ENCODE measurements at places on chromosomes 11 and 22.

DNA sequence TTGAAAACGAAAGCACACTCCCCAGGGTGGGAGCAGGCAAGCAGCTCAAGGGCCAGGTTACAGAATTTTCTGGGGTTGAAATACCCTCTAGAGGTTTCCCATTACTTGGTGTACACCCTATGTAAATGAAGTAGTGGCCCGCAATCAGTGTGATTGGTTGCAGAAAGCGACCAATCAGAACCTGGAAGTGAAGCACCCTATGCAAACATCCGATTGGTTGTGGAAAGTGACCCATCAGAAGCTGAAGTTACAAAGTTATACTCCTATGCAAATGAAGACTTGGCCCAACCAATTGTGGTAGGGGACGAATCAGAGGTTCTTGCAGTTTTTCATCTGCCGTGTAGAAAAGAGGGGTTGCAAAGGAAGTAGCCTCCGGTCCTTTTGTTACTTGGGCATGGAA lies 19.2 kb downstream of the PRR5 start:
- no peak for DNase-seq

GRCh38 chr11:10450462-10451425 lies 4.3 kb upstream of the AMPD3 start:
- DNase-seq: peak; percentile 39

DNA sequence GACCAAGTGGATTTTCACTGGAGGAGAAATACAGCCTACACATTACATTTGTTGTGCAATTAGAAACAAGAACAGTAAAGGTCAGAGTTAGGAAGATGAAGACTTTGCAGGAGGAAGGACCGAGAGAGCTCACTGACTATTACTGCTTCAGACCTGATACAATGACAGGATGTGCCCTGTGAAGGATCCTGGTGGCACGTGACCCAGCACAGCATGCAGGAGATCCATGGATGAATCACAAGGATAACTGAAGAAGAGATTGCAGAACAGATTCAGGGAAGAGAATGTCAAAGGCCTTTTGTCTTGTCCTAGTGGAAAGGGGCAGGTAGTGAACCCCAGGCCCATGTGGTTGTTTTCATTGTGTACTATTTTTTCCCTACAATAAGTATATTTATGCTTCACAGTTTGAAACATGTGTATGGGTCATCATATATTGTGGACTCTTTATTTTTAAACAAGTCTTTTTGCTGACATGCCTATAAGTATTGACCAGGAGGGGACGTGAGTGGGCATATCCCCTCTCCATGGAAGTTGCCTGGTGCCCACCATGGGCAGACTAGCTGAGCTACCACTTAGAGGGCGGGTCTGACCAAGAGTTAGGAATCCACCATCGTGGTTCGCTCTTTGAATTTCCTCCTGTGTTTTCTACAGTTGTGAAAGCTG lies 44.3 kb downstream of the RASSF10 start:
- DNase-seq: no peak

DNA sequence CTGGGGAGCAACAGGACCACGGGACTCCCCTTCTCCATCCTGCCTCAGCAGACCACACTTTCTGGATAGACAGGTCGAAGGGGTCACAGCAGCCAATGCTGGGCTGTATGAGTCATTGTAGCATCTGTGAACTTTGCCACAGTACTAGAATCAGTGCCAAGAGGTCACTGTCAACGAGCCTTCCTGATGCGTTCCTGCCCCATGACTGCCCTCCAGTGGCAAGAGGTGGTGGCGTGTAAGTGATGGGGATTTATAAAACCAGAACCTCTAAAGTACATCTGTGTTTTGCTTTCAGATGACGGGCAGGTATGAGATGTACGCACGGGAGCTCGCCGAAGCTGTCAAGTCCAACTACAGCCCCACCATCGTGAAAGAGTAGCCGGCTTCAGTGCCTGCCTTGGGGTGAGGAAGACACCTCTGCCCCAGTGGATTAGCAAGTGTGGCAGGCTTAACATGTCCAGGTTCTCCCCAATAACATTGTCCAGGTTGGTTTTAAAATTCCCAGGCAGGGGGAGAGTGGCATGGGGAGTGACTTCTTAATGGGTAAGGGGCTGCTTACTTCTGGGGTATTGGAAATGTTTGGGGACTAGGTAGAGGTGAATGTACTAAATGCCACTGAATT lies 29.4 kb downstream of the GUCD1 start:
- DNase-seq: peak; percentile 80

GRCh38 chr11:69462106-69462951 lies 19.1 kb upstream of the LINC01488 start:
- DNase-seq: no peak

GRCh38 chr11:72752088-72752914 lies at the start of gene ARAP1:
Gene ARAP1 (minus strand): TSS chr11:72752408. CDS start chr11:72727128, 25,280 bp downstream.
- peak; percentile 75 for DNase-seq

DNA sequence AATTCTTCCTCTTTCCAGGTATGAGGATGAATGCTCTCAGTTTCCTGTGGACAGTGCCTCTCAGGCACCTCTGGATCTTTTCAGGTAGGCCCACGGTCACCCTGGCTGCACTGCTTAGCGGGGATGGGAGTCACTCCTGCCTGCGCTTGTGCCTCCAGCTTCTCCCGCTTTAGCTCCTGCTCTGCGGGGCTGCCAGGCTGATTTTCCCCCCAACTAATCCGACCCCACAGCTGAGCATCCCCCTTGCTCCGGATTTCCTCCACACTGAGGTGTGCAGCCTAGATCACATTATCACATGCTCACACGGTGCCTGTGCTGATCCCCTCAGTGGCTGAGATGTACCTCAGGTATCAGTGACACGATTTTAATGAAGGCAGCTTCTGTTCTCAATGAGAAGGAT lies 879.1 kb downstream of the OPCML start:
- DNase-seq: no peak

DNA sequence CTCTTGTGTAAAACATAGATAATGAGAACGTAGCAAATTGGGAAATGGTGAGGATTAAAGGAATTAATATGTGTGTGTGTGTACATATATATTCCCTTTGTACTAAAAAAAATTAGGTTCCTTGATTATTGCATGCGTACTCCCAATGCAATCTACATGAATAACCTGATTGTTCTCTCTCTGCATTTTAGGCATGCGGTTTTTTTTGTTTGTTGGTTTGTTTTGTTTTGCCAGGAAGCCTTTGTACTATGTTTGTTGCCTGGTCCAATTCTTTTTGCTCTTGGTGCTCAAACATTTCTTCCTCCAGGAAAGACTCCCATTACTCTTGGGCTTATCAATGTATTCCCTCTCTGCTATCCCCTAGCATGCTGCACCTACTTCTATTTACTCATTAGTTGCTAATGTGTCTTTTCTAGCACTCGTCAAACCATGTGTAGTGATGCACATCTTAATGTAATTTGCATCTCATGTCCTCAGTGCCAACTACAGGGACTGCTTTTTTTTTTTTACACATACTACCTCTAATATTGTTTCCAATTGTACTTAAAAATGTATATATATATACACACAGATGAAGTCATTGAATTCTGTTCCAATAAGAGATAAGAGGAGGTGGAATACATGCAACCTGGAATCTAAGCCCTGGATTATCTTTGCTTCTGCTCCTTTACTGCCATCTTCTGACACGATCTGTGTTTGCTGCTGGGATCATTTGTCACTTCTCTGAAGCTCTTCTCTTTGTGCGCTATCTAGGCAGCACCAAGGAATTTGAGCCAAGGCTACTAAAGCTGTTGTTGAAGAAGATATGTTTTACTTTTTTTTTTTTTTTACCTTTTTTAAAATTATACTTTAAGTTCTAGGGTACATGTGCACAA lies 197.2 kb upstream of the ANO3 start:
- no peak for DNase-seq

DNA sequence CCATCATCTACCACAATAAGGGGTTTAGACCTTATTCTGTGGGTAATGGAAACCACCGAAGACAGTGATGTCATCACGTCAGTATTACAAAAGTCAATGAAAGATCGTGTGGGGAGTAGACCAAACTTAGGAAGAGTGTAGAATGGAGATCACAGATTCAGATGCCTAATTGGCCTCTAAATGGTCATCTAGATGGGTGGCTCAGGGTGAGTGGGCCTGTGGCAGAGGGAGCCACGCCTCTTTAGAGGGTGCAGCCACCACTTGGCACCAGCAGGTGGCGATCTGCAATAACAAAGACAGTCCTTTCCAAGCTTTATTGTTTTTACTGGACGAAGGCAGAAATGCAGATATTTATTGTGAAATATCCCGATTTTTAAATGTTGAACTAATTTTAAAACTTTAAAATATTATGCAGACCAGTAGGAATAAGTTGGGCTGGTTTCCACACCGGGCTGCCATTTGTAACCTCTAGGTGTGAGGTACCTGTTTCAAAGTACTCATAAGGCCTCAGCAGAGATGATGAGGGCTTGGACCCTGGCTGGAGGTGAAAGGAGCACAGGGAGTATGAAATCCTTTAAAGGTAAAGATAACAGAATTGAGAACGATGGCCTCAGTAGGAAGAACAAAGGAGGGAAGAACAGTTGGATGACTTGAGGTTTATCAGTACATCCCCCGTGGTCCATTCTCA lies 222.0 kb downstream of the DBX1 start:
- peak; percentile 7 for DNase-seq

DNA sequence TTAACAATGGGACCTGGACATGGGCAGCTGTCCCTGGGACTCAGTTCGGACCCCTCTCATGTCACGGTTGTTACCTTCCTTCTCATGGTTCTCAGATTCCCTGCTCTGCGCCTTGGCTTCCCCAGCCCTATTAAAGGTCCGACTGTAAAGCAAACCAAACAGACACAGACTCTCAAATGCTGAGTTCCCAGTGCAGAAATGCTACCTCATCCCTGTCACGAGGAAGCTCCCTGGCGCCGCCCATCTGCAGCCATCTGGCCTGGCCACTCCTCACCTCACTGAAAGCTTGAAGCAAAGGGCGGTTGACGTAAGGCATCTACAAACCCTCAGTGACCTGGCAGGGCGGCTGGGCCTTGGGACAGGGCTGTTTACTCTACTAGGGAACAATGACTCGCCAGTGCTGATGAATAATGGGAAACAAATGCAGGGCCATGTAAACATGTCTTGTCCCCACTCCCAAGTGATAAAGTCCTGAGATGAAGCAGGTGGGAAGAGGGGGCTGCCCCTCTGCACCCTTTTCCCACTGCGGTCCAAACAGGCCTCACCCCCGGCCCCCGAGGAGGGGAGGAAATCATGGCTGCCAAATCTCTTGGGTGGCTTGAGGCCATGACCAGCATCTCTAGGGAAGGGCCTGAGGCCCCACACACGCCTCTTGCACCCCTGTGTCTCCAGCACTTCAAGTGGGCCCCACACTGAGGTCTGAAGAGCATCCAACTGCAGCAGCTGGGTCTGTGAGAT lies 49.3 kb downstream of the SCUBE1 start:
- no peak for DNase-seq

DNA sequence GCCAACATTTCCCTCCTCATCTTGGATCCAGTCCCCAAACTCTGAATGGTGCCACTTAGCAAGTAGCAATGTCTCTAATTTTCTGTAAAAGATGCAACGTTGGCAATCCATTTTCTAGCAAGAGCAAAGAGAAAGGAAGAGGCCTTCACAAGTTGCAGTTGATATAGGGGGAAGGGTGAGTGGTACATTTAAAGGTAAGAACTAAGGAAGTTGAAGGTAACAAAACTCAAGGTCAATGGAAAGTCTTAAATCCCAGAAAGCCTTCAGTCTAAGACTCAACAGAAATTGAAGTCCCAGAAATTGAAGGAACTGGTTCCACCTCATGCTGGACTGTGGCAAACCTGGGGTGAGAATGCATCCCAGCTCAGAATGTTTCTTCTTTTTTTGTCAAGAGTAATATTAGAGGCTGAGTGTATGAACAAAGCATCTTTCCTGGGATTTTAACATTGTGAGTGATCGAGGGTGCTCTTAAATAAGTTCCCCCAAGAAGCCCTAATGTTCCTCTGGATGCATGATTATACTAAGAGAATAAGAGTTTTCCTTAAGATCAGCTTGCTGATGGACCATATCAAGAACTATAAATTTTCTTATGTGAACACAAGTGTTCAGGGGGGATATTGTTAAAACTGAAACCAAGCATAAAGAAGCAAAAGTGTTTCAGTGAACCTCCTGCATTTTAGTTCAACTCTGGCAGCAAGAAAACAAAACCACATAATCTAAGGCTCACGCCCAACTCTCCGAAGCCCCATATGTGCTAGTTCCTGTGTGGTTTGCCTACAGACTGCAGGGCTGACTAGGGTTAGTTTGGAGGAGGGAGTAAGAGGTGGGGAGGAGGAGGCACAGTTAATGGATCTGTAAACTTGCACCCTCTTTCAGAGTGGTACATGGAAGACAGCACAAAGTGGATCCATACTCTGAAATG lies at the start of gene GRAP2:
Gene GRAP2 (plus strand): TSS at position 779 of the 922 bp plus-strand sequence. CDS start 46,023 bp downstream, outside the sequence.
- peak; percentile 90 for DNase-seq

- DNase-seq: peak; percentile 87
Measured at GRCh38 chr11:75532200-75533048, 6.7 kb upstream of the GDPD5 start.

DNA sequence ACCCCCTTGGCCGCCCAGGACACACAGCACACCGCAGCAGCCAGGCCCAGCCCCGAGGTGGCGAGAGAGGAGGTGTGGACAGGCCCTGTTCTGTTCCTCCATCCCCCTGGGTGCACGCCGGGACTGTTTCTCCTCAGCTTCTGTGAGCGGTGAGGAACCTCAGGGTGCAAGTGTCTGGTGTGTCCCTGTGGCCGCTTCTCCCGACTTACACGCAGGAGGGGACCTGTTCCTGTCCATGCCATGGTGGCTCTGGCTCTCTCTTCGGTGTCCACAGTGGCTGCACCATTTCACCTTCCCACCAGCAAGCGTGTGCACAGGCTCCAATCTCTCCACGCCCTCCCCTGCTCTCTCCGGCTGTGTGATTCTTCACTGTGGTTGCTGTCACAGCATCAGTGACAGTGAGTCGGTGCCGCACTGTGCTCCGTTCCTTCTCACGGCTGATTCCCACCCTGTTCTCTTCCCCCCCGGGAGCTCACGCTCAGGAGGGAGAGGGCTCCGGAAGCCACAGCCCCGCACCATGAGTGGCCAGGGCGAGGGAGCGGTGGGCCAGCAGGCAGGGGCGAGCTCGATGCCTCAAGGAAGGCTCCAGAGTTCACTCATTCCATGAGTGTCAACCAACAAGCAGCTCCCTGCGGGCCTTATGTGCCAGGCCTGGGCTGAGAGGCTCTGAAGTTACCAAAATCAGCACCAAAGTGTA lies 18.6 kb upstream of the WNT7B start:
- no peak for DNase-seq

DNA sequence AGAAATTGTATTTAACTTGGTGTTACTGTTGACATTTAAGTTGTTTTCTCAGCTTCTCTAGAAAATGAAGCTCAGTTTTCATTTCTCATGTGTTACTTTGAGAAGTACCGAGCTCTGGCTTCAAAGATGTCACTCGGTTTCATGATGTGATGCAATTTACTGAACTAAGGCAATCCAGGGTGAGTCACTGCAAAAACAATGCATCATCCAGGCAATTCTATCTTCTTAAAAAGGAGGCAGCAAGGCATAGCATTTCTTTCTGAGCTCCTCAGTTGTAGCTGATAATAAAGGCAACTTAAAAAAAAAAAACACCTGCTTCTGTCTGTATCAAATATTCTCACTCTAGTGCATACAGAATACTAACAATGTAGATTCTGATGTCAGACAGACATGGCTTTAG lies 91.1 kb upstream of the KCNA4 start:
- DNase-seq: no peak

DNA sequence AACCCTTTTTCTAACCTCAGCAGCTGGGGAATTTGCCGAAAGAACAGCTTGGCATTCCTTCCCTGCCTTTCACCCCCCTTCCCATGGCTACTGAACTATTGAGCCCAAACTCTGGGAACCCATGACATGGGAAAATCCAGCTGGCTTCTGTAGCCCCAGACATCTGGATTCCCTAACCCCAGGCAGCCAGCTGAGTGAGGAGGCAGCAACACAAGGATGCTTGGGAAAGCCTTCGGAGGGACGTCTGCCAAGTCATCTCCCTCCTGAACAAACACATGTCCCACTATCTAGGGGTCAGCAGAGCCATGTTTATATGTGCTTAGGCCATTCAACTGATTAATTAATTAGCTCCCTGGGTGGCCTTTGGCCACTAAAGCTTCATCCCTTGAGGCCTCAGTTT lies 21.6 kb downstream of the LRRC55 start:
- no peak for DNase-seq

Data from CD4-positive, alpha-beta T cell treated with Interleukin-15 for 4 hours (primary cell).